KBM-7 (cell line): ENCODE measurements at places on chromosomes 4 and X.

- DNase-seq: no peak
Observed at GRCh38 chr4:142708231-142708630, 137.9 kb downstream of the INPP4B start.

- peak; percentile 33 for DNase-seq
Observed at GRCh38 chr4:45475548-45475947, 648.3 kb downstream of the GABRG1 start.

GRCh38 chrX:102711872-102712215 is 404 bp upstream of the GPRASP2 start:
- DNase-seq: no peak

GRCh38 chr4:122692641-122693520 is 39.6 kb upstream of the BBS12 start:
- DNase-seq: no peak

GRCh38 chr4:76753814-76754213 is 144.1 kb downstream of the SOWAHB start:
- no peak for DNase-seq
